ENCODE measurements at places on chromosomes 5 and 9.

- no peak for DNase-seq
These were observed 260.9 kb downstream of the KIF4B start for GRCh38 chr5:155274484-155274883.

DNA sequence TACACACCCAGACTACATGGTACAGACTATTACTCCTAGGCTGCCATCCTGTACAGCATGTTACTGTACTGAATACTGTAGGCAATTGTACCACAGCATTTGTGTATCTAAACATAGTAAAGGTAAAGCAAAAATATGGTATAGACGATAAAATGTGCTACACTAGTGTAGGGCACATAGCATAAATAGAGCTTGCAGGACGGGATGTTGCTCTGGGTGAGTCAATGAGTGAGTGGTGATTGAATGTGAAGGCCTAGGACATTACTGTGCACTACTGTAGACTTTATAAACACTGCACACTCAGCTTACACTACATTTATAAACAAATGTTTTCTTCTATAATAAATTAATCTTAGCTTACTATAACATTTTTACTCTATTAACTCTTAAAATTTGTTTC, 25.6 kb downstream of the ANKRD55 start:
- DNase-seq, result no peak

DNA sequence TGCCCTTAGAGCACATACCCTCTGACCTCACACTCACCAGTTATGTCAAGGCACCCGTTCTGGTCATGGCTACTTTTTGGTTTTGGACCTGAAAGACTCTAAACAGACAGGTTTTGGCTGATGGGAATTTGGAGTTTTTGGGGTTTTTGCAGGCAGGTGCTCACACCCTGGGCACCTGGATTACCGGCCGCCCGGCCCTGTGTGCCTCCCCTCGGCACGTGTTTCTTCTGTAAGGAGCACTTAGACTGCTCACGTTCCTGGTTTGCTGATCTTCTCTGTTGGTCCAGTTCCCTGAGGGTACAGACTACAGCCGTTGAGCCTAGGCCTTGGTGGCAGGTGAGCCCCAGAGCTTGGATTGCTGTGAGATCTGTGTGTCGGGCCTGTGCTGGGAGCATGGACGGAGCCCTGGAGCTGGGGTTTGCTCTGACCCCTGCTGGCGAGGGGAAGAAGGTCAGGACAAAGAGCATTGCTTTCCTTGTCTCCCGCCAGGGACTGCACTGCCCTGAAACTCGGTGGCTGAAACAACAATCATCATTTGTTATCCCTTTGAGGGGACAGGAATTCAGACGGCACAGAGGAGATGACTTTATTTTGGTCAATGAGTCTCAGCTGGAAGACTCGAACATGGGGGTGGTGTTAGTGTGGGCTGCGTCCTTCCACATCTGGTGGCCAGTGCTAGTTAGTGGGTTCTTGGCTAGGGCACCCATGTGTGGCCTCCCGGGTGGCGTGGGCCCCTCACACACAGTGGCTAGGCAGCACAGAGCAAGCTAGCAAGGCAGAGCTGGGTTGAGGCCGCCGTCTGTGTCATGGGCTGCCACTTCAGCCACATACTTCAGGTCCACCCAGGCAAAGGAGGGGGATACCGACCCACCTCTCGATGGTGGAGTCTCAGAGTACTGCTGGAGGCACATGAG, 76.4 kb downstream of the EHMT1 start:
- DNase-seq, result no peak

GRCh38 chr9:35727676-35728040, 4.3 kb downstream of the TLN1 start:
- DNase-seq, result no peak

DNA sequence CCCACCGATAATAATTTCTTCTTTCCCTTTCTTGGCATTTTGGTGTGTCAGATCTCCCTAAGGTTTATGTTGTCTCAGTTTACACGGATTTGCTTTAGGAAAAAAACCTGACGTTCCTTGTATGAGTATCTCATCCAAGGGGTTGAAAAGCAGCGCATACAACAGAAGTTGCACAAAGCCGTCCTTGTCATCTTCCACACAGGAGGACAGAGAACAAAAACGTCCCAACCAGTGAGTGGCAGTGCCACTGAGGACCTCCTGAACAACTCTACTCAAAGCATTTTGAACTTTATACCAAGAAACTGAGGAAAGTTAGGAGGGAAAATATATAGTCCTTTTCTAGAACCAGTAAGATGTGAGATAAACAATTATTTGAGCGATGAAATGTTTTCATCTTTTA, 547.0 kb downstream of the PDE4D start:
- DNase-seq, result no peak

DNA sequence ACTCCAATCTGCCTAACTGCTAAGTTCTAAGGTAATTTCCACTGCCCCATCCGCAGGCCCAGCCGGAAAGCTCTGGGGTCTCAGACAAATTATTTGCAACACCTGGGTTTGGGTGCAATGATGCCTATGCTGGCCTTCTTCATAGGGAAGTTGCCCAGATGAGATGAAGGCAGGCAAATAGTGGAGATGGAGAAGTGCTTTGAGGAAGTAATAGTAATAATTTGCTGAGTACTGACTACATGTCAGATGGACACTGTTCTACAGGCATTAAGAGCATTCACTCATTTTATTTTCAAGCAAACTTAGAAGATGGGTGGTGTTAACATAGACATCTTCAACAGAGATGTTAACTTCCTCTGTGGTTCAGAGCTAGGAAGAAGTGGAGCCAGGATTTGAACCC, 3.8 kb downstream of the PCDH12 start:
- no peak for DNase-seq

GRCh38 chr5:142020122-142020659, 7.4 kb upstream of the GNPDA1 start:
- DNase-seq, result no peak

GRCh38 chr9:73219985-73220626, 68.4 kb downstream of the ANXA1 start:
- DNase-seq, result no peak

- DNase-seq, result no peak
These were observed 339.9 kb downstream of the ADGRV1 start for GRCh38 chr5:90898326-90899013.

GRCh38 chr5:74632947-74633356, 7.6 kb downstream of the ENC1 start:
- DNase-seq, result no peak

DNA sequence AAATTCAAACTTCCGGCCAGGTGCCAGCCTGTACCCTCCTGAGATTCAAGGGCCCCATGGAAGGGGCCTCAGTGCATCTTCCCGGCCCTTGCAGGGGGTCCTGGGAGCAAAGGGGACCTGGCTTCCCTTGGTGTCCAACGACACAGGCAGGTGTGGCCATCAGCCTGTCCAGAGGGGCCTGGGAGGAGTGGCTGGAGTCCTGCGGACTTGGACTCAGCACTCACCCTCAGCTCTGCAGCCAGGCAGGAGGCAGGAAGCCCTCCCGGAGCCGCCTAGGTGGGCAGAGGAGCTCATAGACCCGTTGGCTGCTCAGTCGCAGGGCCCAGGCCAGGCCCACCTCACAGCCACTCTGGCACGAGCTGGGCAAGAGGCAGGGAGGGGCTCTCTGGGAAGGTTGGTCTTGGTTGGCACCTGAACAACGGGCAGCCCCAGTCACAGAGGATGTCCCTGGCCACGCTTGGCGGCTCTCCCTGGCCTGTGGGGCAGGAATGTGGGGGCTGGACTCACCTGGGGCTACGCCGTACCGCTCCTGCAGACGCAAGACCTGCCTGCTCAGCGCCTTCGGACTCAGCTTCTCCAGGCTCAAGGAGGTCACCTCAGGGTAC, 53.8 kb upstream of the NRARP start:
- no peak for DNase-seq

DNA sequence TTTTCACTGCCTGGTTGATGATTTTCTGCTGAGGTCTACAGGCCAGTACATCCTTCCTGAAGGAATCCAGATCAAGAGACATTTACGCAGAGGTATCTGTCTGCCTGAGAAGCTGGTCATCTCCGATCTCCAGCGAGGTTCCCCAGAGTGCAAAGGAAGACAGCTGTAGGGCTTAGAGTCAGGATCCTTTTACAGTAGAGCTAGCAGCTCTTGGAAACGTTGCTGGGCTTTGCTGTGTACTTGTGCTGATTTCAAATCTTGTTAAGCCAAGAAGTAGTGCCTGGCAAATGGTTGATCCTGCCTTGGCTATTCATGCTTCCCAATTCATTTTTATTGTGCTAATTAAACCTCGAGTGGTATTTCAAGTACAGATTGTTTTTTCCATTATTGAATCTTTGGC, 48.9 kb downstream of the NTRK2 start:
- no peak for DNase-seq

GRCh38 chr9:19030899-19031298, 2.1 kb downstream of the SAXO1 start:
- no peak for DNase-seq

GRCh38 chr5:81482595-81482994, 88.7 kb upstream of the ACOT12 start:
- no peak for DNase-seq

DNA sequence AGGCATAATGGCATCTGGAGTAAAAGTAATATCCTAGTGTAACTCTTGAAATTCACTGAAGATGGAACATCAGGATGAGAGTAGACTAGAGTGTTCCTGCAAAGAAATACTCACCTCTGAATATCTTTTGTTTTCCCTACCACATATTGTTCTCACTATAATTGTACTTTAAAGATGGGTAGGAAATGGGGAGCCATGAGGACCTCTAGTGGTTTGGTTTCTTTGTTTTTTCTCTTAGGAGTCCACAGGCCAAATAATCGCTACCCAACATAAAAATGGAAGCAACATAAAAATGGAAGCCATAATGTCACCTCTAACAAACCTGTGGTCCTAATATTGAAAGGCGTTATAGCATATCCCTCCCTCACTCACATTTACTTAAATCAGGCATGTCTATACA, 2375.8 kb downstream of the MAT2B start:
- DNase-seq, result no peak

DNA sequence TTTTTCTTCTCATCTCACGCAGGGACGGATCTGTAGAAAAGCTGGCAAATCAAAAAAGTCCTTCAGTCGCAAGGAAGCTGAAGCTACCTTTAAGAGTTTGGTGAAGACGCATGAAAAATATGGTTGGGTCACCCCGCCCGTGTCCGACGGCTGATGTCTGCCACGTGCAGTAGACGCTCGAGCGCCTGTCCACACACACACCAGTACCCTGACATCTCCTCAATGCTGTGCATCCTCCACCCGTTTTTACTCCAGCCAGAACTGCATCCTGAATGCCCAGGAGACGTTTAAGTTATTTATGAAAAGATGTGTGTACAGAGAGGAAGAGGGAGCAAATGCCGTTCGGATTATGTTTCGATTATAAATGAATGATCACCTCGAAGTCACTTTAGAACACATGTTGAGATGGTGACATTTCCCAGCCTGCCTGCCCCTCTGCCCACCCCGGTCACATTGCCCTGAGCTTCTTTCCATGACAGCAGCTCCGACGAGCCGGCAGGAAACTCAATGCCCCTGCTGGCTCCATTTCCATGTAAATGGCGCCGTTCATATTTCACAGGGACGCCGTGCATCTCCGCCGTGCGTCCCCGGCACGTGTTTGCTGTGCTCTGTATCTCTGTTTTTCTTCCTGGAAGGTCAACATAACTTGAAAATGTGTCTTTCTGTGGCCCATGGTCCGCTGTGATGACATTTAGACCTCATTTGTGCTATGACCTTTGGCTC, 42.7 kb downstream of the UBE2QL1 start:
- no peak for DNase-seq

- DNase-seq, result no peak
These were observed 141.4 kb downstream of the FRMD3 start for GRCh38 chr9:83396813-83397212.

- DNase-seq, result no peak
These were observed 56.5 kb upstream of the RAI14 start for GRCh38 chr5:34599471-34600117.

DNA sequence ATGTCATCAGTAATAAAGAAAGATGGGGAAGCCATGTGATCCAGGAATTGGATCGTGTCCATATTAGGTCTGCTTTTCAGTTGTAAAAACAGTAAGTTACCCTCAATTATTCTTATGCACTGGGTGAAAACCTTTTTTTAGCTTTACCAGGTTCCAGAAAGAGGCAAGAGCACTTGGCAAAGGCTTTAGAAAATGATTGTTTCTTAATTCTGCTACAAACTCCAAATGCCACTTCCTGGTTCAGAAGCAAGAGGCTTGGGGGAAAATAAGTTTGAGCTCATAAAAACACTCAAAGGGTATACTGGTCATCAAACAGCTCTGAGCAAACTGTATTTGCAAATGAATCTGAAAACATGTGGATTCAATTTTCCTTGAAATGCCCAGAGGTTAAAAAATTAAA, 615.6 kb downstream of the EBF1 start:
- no peak for DNase-seq

DNA sequence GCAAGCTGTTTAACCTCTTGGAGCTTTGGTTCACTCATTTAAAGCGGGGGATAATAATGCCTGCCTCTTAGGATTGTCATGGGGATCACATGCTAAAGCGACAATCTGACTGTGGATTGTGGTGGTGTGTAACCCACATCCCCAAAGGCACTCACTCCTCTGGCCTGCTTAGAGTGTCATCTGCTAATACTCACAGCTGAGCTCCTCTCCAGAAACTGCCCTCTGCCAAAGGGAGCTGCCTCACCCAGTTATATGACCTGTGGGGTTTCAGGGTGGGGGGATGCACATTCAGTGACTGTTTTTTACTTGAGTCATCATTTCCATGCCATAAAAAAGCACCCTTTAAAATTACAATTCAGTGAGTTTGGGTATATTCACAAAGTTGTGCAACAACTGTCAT, 110.0 kb upstream of the SPOCK1 start:
- DNase-seq, result no peak

DNA sequence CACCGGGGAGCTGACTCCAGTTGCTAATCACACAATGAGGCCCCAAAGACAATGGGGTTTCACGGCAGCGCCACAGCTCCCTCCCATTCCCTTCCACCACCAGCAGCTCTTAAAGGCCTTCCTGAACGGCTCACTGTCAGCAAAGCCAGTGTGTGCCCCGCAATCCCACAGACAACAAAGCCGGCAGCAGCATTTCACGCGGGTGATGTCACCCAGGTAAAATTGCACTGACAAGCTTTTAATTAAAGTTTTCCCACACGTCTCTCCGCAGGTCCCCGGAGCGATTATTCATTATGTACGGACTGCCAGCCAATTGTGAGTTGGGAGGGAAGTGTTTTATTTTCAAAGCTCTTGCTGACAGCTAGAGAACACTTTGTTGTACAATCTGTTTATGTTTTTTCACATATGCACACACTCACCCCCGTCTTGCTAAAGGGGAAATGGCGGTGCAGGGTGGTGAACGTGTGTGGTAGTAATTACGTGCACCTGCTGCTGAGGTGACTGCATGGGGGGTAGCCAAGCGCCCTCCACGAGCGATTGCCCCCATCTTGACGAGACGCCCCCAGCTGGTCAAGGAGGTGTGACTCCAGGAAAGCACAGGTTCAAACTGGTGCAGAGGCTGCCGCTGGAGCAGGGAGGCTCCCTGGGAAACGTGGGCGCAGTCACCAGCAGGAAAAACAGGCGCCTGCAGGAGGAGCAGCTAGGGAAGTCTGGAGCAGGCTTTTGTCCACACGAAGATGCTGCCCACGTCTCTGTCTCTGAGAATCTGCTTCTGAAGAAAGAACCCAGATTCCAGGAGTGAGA, 65.0 kb downstream of the IRX2 start:
- DNase-seq, result no peak
